Myocyte (in vitro differentiated cells): ENCODE measurements at places on chromosomes 12 and 14. TPM values are rescaled to one million over a fixed set of nuclear protein-coding genes. Genes with fewer than 3 reads are reported as not detected.
A peak's percentile ranks its signal among the peaks of the same experiment; 100 is the strongest.

Gene CLEC9A
- total RNA-seq: not detected in 2 replicates

GRCh38 chr12:104339663-104340062 lies 36.1 kb downstream of the EID3 start:
- DNase-seq: no peak

DNA sequence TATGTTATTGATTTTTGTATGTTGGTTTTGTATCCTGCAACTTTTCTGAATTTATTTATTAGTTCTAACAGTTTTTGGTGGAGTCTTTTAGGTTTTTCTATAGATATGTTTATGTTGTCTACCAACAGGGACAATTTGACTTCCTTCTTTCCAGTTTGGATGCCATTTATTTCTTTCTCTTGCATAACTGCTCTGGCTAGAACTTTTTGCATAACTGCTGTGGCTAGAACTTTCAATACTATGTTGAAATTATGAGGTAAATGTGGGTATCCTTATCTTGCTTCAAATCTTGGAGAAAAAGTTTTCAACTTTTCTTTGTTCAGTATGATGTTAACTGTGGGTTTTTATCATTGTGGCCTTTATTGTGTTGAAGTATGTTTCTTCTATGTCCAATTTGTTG lies 39.9 kb upstream of the PLBD1 start:
- DNase-seq: no peak

GRCh38 chr14:89129570-89129969 lies 287.5 kb downstream of the FOXN3 start:
- no peak for DNase-seq

GRCh38 chr12:67355428-67356379 lies 86.5 kb downstream of the CAND1 start:
- peak; percentile 91 for DNase-seq

DNA sequence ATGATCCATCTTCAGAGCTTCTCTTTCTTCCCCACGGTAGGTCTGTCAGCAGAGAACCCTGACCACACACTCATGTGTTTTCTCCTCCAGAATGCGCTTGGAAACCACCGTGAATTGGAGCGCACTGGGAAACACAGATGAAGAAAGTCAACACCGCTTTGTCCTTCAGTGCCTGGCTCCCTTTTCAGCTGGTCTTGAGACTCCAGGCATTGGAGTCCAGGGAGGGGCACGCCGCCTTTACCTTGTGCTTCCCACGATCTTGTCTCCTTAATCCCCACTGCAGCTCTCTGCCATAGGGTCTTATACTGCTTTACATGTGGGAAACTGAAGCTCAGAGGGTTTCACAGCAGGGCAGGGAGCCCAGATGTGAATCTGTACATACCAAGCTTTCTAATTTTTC lies 1.1 kb downstream of the FAM90A1 start:
- DNase-seq: no peak

DNA sequence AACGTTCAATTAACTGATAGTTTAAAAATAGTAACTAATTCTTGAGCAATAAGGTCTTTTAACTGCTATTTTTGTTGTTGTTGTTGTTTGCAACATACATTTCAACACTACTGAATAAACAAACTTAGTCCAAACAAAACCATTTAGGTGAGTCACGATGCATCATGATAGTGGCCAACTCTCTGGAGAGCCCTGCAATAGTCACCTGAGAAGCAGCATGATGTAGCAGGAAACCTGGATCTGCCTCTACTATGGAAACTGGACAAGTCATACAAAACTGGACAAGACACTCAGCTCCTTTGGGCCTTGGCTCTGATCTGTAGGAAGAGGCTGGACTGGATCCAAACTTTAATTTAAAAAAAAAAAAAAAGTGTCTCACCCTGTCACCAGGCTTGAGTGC lies 117.3 kb downstream of the MED13L start:
- no peak for DNase-seq

Gene RHEBL1
- total RNA-seq: 1.2 TPM in 1 of 2 replicates, not detected in the other

Gene ASB2
- total RNA-seq: 0.73 and 8.9 TPM in 2 replicates

- DNase-seq: no peak
Measured at GRCh38 chr12:42749239-42749638, 159.7 kb upstream of the PRICKLE1 start.

DNA sequence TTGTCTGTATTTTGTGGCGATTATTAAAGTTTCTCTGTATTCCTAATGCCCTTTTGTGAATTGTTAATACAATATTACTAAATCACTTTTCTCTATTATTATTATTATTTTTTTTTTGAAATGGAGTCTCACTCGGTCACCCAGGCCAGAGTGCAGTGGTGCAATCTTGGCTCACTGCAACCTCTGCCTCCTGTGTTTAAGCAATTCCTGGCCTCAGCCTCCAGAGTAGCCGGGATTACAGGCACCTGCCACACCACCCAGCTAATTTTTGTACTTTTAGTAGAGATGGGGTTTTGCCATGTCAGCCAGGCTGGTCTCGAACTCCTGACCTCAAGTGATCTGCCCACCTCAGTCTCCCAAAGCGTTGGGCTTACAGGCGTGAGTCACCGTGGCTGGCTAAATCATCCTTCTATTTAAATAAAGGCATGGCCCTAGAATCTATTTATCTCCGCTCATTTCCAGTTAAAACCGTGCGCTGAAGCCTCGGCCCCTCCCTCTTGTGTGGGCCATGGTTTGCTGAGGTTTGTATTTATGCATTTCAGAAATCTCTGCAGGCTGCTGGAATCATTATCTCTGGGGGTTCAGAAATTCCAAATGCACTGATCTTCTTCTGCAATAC lies 1136.4 kb upstream of the TMEM132C start:
- DNase-seq: no peak

- DNase-seq: no peak
Measured at GRCh38 chr14:101251812-101252442, 309.4 kb upstream of the DIO3 start.

- DNase-seq: peak; percentile 84
Measured at GRCh38 chr12:90909069-90909770, 45.8 kb downstream of the CCER1 start.

Gene C14orf180
- total RNA-seq: 0.67 TPM in 1 of 2 replicates, not detected in the other

DNA sequence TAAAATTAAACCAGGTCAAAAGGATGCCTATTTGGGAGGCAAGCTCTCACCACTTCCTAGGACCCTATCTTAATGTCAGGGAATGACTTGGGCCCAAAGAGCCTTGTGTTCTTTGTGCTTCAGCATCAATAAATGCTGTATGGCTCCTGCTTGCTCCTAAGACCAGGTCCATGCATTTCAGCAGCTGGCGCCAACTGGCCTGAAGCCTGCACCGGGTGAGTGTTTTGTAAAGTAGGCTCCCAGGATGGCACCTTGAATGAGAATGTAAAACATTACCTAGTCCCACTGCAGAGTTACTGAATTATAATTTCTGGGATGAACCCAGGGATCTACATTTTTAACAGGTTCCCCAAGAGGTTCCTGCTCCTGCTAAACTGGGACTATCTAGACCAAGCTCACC lies 16.1 kb upstream of the SLC38A4 start:
- DNase-seq: no peak

- no peak for DNase-seq
Measured at GRCh38 chr12:50218386-50218785, 51.2 kb upstream of the CERS5 start.
